ENCODE measurements at places on chromosomes 1 and 21. TPM values are rescaled to one million over a fixed set of nuclear protein-coding genes. Genes with fewer than 3 reads are reported as not detected.

DNA sequence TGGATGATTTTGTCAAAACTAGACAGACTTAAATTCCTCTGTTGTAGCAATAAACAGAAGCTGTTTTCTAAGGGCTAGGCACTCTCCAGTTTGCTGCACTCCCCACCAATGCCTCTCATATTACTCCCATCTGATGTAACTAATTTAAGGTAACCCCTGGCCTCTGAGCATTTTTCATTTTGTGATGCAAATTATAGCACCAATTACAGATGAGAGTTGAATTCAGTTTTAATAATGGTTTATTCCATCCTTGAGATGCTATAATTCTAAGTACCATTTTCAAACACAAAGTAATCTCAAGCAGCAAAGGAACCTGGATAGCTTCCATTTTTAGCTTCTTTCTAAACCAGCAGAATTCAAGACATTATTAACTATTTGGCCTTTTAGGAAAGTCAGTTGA, 280.4 kb upstream of the DAB1 start:
- DNase-seq, result no peak

- DNase-seq, result no peak
Measured at GRCh38 chr1:235259133-235259778, 68.7 kb downstream of the ARID4B start.

- DNase-seq, result no peak
Measured at GRCh38 chr1:207428783-207429182, 25.3 kb upstream of the CR2 start.

DNA sequence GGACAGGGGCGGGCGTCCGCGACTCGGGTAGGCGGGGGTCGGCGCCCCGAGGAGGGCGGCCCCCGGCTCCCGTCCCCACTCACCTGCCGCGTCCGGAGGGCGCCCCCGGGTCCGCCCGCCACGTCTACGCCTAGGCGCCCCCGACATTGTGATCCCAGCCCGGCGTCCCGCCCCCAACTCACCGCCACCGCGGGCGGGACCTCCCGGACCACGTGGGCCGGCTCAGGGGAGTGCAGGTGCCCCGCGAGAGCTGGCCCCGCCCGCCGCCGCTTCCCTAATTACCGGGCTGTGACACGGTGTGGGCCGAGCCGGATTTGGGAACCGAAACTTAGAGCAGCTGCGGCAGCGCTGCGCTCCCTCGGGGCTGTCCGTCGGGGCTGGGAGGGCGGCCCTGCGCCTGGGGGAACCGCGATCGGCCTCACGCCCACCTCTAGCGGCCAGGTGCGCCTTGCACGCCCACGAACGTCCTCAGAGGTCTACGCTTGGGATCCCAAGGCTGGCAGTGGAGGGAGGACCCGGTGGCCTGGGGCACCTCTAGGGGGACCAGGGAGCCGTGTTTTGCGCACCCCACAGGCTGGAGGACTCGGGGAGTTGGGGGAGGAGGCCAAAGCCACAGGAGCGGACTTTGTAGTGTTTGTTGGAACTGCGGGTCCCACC, 521 bp upstream of the NADK start:
- peak; percentile 91 for DNase-seq

- no peak for DNase-seq
Measured at GRCh38 chr1:62084310-62084890, 110.2 kb upstream of the L1TD1 start.

DNA sequence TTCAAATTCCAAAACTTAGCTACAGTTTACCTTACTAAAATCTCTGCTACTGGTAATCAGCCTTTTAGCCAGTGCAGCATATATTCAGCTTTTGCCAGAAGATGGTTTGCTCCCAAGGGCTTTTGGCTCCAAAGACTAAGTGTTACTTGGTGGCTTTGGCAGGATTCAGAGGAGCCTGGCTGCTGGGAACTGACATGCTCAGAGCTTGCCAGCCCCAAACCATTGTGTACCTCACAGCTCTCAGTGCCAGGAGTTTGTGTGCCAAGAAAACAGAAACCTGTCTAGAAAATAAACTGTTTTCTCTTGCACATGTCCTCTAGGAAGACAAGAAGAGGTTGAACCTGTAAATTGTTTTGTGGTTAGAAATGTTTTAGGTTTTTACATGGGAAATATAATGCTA, 315.9 kb downstream of the ST6GALNAC3 start:
- peak; percentile 38 for DNase-seq

DNA sequence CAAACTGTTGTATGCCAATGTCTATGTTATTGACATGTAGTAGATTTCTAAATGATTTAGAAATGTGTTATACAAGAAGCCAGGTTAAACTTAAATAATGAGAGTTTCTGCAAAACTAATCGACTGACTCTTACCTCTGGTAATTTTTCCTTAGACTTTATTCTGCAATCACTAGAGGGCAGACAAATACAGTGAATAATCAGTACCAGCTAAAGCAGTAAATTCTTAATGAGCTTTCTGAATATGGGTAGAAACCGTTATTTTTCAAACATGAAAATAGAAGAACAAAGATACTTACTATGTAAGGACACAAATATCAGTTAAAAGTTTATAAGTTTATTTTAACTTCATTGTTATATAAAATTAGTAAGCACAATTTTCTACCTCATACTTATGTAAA, 97.9 kb upstream of the RGS1 start:
- no peak for DNase-seq

DNA sequence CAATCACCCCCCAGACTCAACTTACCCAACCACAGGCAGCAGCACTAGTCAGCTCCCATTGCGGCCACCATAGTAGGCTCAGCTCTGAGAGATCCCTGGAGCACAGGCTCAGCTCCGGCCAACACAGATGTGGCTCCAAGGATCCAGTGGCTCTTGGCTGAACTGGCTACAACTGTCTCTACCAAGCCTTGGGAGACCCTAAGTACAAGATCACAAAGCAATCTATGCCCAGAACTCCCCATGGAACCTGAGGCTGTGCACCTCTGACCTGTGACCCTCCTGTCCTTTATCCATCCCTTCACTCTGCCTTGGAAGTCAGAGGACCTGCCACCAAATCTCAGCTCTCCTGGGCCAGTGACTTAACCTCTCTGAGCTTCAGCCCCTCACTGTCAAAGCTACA, 61.8 kb upstream of the GJB5 start:
- DNase-seq, result no peak

GRCh38 chr1:5304702-5305101, 650.3 kb downstream of the AJAP1 start:
- DNase-seq, result no peak

DNA sequence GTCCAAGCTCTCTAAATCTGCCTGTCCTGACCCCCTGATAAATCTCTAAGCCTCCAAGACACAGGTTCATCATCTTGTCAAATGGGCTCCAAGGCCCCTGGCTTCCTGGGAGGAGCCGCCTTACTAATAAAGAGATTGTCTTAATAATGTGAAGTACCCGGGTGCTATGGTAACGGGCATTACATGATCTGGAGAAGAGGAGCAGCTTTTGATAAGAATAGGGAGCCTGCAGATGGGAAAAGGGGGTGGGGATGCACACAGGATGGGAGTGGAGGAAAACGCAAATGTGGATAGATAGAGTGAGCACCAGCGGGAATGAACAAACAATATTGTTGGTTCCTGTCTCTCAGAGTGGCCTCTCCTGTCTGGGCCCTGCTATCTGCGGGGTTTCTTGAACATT, 11.9 kb upstream of the RXRG start:
- no peak for DNase-seq

GRCh38 chr1:245516284-245516759, 361.5 kb downstream of the KIF26B start:
- DNase-seq, result no peak

DNA sequence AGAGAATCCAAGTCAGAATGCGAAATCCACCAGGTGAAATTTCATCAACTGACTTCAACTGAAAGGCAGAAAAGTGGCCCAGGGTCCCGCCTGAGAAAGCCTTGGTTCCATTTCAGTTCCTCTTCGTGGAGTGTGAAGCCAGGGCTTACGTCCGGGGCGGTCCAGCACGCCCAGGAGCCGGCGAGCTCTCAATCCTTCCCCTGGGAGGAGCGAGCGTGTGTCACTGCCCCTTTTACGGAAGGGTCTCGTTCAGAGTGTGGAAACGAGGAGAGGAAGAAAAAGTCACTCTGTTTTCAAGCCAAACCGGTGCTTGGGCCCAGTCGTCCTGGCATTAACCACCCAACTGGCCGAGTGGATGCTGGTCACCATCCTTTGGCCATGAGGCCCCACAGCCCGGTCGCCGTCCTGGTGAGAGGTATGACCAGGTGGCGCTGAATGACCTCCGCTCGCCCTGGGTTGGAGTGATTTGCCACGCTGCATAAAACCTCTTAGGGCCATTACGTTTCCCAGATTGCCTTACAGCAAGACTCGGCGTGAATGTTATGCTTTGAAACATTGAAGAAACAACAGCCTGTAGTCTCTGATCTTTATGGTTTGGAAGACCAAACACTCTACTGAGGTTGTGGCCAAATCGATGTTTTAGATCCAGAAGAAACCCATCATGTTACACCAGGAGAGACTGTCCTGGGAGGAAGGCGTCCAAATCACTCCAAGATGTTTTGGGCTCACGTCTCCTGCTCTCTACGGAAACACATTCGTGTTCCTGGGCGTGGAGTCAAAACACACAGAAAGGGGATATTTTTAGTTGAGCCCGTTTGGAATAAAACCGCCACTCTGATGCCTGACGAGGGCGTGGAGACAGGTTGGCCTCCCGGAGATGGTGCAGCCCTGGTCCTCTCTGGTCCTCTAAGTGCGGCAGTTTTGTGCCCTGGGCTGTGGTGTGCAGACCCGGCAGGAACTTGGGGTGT, 93.6 kb upstream of the ACTRT2 start:
- no peak for DNase-seq

DNA sequence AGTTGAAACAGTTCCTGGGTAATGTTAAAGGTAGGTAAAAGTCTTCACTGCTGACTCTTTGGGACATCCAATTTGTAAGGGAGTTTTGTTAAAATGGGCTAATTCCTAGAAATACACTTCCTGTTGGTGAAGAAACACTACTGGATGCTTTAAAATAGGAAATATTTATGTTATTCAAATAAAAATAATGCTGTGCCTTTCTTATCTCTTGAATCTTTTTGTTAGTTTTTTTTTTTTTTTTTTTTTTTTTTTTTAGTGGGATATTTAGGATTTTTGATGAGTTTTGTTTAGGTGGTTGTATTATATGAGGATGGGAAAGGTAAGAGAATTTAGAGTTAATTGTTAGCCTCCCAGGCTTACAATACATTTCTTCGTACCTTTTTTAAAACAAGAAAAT, 4.5 kb downstream of the MAGI3 start:
- no peak for DNase-seq

- DNase-seq, result no peak
Measured at GRCh38 chr1:47624531-47624930, 186.7 kb downstream of the FOXD2 start.

- no peak for DNase-seq
Measured at GRCh38 chr1:237232501-237232900, 190.5 kb downstream of the RYR2 start.

DNA sequence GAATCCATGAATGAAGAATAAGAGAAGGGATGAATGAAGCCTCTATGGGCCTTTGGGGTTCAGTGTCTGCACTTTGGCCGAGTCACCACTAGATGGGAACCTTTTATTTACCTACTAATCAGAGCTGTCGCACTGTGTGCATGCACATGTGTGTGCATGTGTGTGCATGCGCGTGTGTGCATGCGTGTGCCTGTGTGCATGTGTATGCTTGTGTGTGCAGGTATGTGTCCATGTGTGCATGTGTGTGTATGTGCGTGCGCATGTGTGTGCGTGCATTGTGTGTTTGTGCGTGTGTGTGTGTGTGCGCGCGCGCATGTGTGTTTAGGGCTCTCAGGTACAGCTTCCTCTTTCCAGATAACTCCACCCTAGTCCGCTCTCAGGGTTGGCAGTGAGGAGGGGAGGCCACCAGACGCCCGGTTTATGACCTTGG, 20.4 kb upstream of the UBXN10 start:
- no peak for DNase-seq

DNA sequence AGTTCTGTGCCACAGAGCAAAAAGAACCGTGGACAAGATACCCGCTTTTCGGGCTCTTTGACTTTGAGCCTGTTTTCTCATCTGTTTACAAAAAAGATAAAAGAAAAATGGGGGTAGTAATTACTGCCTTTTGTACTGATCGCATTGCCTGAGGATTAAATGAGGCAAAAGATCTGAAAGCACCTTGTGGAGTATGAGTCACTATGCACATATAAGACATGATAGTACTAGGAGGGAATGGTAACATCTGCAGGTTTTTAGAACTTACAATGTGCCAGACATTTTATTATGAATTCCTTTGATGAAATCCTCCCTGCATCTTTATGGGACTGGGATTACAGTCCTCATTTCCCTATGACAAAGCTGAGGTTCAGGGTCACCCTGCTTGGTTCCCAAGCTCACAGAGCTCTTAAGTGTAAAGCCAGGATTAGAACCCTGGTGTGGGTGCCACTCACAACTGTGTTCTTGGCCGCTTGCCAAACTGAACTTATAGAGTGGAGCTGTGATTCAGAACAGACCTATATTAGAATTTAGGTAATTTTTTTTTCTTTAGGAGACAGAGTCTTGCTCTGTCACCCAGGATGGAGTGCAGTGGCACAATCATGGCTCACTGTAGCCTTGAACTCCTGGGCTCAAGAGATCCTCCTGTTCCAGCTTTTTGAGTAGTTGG, 1.8 kb downstream of the DISC1 start:
- DNase-seq, result no peak

DNA sequence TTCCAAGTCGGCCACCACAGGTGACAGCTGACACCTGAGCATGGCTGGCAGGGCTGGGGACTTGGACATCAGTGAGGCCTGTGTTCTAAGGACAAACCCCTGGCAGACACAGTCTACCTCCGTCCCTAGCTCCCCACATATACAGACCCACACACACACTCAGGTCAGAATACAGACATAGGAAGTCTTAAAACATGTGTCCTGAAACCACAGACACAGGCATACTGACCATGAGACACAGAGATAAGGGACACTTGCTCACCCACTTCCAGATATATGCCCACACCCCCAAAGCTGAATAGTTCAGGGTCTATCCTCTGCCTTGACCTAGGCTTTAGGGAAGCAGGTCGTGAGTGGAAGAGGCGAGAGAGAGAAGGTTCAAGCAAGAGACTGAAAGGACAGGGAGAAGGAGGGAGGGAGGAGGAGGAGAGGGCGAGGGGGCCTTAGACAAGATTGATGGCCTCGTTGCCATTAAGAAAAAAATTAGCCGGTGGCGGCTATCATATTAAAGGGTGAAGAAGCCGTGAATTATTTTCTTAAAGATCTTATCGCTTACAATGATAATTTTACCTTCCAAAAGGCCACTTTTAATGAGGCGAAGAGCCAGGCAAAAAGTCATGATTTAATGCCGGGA, 49.9 kb downstream of the TMEM53 start:
- no peak for DNase-seq

- no peak for DNase-seq
Measured at GRCh38 chr21:45347712-45348499, 57.1 kb upstream of the COL18A1 start.

- DNase-seq, result no peak
Measured at GRCh38 chr1:187009320-187009719, 180.6 kb downstream of the PLA2G4A start.

HSD3B2 gene
- total RNA-seq, result not detected

CCDC18 gene
- 2.4 TPM for total RNA-seq

CYP4A22 gene
- 0.16 TPM for total RNA-seq

All from Right ventricle myocardium superior (tissue), 1 donor.